Left renal pelvis (tissue), 4 donors: ENCODE measurements at places on chromosomes 12 and 14. TPM values are rescaled to one million over a fixed set of nuclear protein-coding genes. Genes with fewer than 3 reads are reported as not detected.

The PLEKHH1 gene
- polyA plus RNA-seq = 6.7 TPM

The LYZ gene
- 33.3 TPM for polyA plus RNA-seq

The CCDC175 gene
- 1.2 TPM for polyA plus RNA-seq

The INSM2 gene
- polyA plus RNA-seq = 0.06 TPM

The CFAP54 gene
- 3.8 TPM for polyA plus RNA-seq

The C12orf76 gene
- 32.2 TPM for polyA plus RNA-seq

The KCNMB4 gene
- polyA plus RNA-seq = 28.0 TPM

The IQSEC3 gene
- 10.5 TPM for polyA plus RNA-seq

The RPL10L gene
- 0.26 TPM for polyA plus RNA-seq

The RERG gene
- 33.7 TPM for polyA plus RNA-seq

The ZBTB42 gene
- 4.7 TPM for polyA plus RNA-seq

The MYL2 gene
- polyA plus RNA-seq = not detected

The PTCSC3 gene
- not detected for polyA plus RNA-seq

The CCDC177 gene
- 0.10 TPM for polyA plus RNA-seq

The IAPP gene
- not detected for polyA plus RNA-seq

The MLH3 gene
- 46.1 TPM for polyA plus RNA-seq

The ABHD12B gene
- 1.0 TPM for polyA plus RNA-seq

The FSCB gene
- polyA plus RNA-seq = not detected

The GLT8D2 gene
- 89.8 TPM for polyA plus RNA-seq

The TMEM19 gene
- polyA plus RNA-seq = 36.8 TPM

The KLRC2 gene
- polyA plus RNA-seq = 0.36 TPM

The AICDA gene
- polyA plus RNA-seq = 0.50 TPM

The GALNT8 gene
- polyA plus RNA-seq = 3.1 TPM

The MUCL1 gene
- polyA plus RNA-seq = not detected

The SLC39A5 gene
- 3.0 TPM for polyA plus RNA-seq

The HDAC7 gene
- polyA plus RNA-seq = 76.1 TPM

The CPNE8 gene
- 20.1 TPM for polyA plus RNA-seq

The NRL gene
- polyA plus RNA-seq = 2.2 TPM

The E2F7 gene
- polyA plus RNA-seq = 8.0 TPM

The SOS2 gene
- polyA plus RNA-seq = 34.8 TPM

The EFS gene
- polyA plus RNA-seq = 35.4 TPM

The SYCP3 gene
- 1.3 TPM for polyA plus RNA-seq

The TMEM263 gene
- 87.2 TPM for polyA plus RNA-seq

The ZNF891 gene
- 4.5 TPM for polyA plus RNA-seq

The ARMH4 gene
- polyA plus RNA-seq = 88.5 TPM

The IL31 gene
- polyA plus RNA-seq = not detected

The FGF6 gene
- polyA plus RNA-seq = not detected

The PSEN1 gene
- polyA plus RNA-seq = 75.9 TPM

The FOXG1 gene
- polyA plus RNA-seq = 0.03 TPM

The LEMD3 gene
- 35.1 TPM for polyA plus RNA-seq

The FOXJ2 gene
- polyA plus RNA-seq = 23.5 TPM

The RHOJ gene
- polyA plus RNA-seq = 19.5 TPM

The OTOGL gene
- polyA plus RNA-seq = 0.31 TPM

The ETFBKMT gene
- polyA plus RNA-seq = 6.4 TPM

The SMCO2 gene
- 0.14 TPM for polyA plus RNA-seq

The ZFYVE1 gene
- polyA plus RNA-seq = 16.6 TPM

The OR10G3 gene
- polyA plus RNA-seq = not detected

The USP30 gene
- 24.1 TPM for polyA plus RNA-seq

The KERA gene
- 1.3 TPM for polyA plus RNA-seq

The KCNA5 gene
- 1.9 TPM for polyA plus RNA-seq

The ARHGEF40 gene
- polyA plus RNA-seq = 75.7 TPM

The TRMT61A gene
- polyA plus RNA-seq = 6.1 TPM

The TAS2R31 gene
- 2.1 TPM for polyA plus RNA-seq

The USP44 gene
- 0.10 TPM for polyA plus RNA-seq

The ACSS3 gene
- polyA plus RNA-seq = 18.3 TPM

The RHEBL1 gene
- 2.0 TPM for polyA plus RNA-seq

The NAV3 gene
- polyA plus RNA-seq = 7.5 TPM

The AHNAK2 gene
- 2.5 TPM for polyA plus RNA-seq

The AQP2 gene
- polyA plus RNA-seq = 242 TPM

The ZC2HC1C gene
- polyA plus RNA-seq = 1.7 TPM
